ENCODE measurements at places on chromosomes 13 and 19.
A peak's percentile ranks its signal among the peaks of the same experiment; 100 is the strongest.

DNA sequence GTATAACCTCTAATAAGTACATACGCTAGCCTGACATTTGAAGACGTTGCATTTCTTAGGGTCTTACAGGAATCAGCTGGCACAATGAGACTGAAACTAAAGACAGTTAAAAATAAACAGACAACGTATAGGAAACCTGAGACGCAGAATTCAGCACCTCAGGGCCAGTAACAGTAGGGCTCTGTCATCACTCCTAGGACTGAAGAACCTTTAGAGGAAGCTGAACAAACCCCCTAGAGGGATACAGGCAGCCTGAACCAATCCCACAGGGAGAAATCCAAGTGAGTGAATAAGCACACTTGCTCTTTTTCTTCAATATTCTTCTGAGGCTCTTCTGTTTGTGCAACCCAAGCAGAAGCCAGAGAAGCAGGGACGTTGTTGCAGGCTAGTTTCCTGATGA lies 53.9 kb upstream of the KLHL1 start:
- DNase-seq = peak; percentile 19

- peak; percentile 87 for DNase-seq
Measured at GRCh38 chr13:100214886-100215285, 126.0 kb downstream of the PCCA start.

DNA sequence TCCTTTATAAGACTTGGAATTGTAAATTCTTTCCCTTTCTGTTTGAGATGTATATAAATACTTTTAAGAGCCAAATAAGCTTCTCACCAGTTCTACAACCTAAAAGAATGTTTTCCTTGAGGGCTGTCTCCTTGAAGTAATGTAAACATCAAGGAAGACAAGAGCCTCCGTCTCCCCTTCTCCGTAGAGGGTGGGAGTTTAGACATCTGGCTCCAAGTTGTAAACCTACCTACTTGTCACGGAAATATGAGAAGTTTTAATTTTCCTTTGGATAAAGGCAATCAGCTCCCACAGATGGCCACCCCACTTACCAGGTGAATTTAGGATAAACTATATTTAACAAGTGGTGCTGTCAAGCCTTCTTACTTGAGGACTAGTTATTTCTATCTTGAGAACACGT lies 237.9 kb downstream of the NALCN start:
- DNase-seq = peak; percentile 9

DNA sequence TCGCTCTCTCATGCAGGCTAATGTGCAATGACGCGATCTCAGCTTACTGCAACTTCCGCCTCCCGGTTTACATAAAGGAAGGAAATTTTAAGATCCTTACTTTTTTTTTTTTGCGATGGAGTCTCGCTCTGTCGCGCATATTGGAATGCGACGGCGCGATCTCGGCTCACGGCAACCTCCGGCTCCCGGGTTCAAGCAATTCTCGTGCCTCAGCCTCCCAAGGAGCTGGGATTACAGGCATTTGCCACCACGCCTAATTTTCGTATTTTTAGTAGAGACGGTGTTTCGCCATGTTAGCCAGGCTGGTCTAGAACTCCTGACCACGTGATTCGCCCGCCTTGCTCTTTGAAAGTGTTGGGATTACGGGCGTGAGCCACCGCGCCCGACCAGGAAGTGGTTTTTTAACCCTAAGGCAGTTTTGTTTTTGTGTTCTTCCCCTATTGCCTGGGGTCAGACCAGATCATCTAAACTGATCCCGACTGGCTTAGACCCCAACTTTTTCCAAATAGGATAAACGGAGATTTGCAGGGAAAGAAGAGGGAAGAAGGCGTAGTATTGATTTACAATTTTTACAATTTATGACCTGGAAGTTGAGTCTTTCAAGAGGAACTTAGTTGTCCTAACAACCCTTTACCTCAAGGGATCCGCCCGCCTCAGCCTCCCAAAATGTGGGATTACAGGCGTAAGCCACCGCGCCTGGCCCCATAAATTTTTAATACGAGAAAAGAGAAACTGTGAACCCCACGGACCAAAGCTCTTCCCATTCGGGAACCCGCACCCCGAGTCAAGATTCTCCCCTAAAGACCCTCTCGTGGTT lies 142.0 kb downstream of the ZNF737 start:
- peak; percentile 71 for DNase-seq

- no peak for DNase-seq
Measured at GRCh38 chr13:27257648-27258253, 6.4 kb downstream of the RPL21 start.

GRCh38 chr13:49216334-49216733 lies 3.8 kb upstream of the MLNR start:
- DNase-seq = no peak

DNA sequence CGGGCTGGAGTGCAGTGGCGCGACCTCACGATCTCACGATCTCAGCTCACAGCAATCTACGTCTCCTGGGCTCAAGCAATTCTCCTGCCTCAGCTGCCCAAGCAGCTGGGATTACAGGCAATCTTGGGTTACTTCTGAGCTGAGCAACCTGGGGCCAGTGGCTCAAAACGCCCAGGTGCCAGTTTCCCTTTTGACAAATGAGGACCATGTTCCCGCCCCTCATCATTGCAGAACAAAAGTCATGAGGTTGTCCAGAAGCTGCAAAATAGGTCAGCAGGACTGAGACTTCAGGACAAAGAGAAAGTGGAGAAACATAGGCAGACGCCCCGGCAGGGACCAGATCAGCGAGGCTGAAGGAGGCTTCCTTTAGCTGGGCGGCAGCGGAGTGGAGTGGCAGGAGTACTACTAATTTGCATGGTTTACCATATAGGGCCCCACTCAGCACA lies 3.3 kb upstream of the ADGRE5 start:
- no peak for DNase-seq

DNA sequence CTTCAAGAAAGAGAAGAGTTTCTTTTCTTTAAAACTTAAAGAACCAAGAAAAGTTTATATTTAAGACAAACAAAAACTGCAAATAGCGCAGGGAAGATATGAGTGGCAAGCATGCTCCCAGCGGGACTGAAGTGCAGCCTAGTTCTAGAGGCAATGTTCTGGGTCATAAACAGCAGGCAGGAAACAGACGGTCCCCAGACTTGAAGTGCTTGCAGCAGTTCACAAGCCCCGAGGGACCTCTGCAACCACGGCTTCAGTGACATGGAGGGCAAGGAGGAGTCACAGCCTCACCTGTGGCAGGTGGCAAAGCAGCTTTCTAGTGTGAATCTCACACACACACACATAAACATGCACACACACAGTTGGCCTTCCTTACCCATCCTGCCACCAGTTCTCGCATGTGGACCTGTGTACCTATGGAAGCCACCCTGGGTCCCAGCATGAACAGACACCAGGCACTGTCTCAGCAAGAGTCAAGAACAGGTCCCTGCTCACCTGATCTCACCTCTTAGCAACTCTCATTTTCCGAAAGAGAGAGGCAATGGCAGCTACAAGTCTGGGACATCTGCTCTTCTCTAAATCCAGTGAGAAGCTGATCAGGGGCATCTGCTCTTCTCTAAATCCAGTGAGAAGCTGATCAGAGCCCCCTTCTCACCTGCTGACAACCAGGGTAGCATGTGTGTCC lies 162.0 kb downstream of the EFNB2 start:
- DNase-seq = peak; percentile 44

DNA sequence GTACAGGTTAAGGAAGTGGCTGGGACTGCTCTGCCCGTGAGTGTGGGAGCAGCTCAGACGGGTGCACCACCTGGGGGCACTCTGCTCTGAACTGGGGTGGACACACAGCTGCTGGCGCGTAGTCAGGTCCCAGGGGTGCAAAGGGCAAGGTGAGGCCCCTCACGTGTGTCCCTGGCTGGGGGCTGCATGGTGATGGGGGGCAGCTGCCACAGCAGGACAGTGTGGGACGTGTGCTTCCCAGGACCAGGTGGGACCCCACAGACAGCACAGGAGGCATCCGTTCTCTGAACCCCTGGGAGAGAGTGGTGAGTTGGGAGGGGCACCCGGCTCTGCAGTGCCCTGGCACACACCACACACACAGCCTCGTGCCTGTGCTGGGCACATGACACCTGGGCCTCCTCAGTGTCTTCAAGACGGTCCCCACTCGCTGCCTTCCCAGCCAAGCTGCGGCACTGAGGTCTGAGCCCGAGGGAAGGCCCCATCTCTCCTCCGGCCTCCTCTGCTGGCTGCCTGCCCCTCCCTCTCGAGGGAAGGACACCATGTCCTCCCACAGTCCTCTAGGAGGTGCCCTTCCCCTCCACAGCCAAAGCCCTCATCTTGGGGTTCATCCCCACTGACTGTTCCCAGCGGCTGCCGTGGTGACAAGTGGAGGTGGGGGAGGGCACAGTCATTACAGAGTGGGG lies 24.7 kb downstream of the CILP2 start:
- no peak for DNase-seq

- no peak for DNase-seq
Measured at GRCh38 chr13:51330791-51331190, 8.7 kb upstream of the SERPINE3 start.

DNA sequence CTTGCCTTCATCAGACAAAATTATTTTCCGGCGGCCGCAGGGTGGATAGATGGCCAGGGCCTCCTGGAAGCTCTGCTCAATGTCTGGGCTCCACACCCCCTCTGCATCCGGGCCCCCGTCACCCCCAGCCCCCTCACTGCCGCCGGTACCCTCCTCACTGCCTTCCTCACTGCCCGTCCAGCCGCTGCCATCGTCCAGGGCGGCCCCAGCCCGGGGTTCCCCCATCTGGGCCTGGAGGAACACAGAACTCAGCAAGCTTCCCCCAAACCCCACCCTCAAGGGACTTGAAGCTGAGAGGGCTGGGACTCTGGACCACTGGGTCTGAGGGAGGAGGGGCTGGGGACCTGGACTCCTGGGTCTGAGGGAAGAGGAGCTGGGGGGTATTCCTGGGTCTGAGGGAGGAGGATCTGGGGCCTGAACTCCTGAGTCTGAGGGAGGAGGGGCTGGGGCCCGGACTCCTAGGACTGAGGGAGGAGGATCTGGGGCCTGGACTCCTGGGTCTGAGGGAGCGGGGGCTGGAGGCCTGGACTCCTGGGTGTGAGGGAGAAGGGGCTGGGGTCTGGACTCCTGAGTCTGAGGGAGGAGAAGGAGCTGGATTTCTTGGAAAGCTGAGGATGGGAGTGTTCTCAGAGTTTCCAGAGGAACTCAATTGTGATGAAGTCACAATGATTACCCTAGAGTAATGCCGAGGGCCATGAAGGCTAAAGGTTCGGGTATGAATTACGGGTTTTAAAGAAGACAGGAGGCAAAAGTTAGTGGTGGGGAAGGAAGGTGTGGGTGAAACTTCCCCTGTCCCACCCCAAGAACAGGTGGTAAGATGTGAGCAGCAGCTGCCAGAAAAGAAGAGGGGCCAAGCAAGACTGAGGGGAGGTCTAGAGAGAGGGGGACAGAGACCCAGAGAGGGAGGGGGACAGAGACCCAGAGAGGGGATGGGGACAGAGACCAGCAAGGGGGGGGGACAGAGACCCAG lies 2.1 kb downstream of the TEAD2 start:
- DNase-seq = no peak

DNA sequence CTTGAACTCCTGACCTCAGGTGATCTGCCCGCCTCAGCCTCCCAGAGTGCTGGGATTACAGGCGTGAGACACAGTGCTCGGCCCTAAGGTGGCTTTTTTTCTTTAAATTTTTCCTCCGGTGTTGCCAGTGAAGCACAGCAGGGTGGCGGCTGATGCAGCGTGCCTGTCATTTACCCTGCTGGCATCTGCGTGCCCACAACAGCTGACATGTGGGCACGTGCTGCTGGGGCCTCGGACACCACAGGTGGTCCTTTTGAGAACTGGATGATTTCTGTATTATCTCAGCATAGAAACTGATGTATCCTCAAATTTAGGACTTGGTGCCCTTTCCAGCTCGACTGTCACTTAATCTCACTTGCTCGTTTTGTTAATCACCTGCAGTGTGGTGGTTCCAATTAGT lies 31.2 kb upstream of the TEX29 start:
- DNase-seq = no peak

- no peak for DNase-seq
Measured at GRCh38 chr19:48394331-48395169, 1.1 kb downstream of the GRIN2D start.

DNA sequence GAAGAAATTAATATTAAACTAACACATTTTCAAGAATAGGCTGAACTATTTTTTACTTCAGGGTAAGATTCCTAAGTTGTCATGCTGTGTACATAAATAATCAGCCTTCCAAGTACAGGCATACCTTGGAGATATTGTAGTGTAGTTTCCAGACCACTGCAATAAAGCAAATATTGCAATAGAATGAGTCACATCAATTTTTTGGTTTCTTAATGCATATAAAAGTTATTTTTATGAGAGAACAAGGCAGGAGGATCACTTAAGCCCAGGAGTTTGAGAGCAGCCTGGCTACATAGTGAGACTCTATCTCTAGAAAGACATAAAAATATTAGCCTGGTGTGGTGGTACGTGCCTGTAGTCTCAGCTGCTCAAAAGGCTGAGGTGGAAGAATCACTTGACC lies 511.5 kb downstream of the UQCRFS1 start:
- peak; percentile 72 for DNase-seq

DNA sequence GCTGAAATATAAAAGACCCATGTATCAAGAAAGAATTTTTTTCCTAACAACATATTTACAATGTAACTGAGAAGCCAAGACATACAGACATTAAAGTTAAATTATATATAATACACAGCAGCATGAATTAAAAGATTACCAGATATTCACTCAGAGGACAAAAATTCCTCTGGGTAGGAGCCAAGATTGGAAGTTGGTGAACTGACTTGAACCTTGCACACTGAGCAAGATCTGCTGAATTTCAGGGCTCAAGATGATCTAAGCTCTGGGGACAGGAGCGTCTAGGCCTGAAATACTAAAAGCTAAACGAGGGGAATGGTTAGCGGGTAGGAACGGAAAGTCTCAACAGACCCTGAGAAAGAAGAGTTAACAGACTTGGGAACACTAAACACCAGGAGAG lies 8.5 kb downstream of the FOXO1 start:
- peak; percentile 55 for DNase-seq

GRCh38 chr13:71291842-71292146 lies 575.2 kb downstream of the DACH1 start:
- DNase-seq = no peak

- DNase-seq = no peak
Measured at GRCh38 chr19:47660435-47660832, 51.5 kb downstream of the BICRA start.

DNA sequence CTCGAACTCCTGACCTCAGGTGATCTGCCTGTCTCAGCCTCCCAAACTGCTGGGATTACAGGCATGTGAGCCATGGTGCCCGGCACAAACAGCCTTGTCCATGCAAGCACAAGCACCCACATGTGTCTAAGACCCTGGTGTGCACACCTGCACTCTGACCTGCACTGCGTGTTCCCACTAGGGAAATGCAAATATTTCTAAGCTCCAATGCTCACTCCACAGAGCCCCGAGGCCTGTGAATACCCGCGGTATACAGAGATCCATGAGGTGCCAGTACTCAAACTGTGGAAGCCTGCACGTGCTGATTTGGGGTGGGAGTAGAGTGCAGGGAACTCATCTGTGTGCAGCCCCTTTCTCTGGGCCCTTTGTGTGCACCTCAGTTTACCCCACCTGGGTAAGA lies 14.7 kb downstream of the GADD45B start:
- no peak for DNase-seq

GRCh38 chr13:75418997-75419396 lies 63.0 kb downstream of the TBC1D4 start:
- DNase-seq = peak; percentile 72

DNA sequence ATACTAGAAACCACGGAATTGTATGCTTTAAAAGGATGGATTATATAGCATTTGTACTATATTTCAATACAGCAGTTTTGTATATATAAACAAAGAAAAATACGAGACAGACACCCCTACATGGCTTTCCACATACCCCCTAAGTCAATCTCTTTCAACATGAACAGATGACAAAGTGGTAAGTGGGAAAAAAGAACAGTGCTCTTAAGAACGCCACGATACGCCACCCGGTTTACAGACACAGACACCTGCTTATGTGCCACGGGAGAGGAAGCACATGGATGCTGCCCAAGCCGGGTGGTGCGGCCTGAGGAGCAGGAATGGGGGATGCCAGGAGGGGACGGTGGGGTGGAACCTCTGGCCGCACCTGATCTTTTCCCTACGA lies 8.1 kb downstream of the CAPS start:
- DNase-seq = no peak

Measured in choroid plexus epithelial cell (primary cell).